ENCODE measurements at places on chromosomes 7 and 10.

- no peak for ATAC-seq
Measured at GRCh38 chr10:72539137-72539536, 86.7 kb downstream of the MICU1 start.

GRCh38 chr10:84848967-84849366 lies 520.6 kb downstream of the CCSER2 start:
- no peak for ATAC-seq

DNA sequence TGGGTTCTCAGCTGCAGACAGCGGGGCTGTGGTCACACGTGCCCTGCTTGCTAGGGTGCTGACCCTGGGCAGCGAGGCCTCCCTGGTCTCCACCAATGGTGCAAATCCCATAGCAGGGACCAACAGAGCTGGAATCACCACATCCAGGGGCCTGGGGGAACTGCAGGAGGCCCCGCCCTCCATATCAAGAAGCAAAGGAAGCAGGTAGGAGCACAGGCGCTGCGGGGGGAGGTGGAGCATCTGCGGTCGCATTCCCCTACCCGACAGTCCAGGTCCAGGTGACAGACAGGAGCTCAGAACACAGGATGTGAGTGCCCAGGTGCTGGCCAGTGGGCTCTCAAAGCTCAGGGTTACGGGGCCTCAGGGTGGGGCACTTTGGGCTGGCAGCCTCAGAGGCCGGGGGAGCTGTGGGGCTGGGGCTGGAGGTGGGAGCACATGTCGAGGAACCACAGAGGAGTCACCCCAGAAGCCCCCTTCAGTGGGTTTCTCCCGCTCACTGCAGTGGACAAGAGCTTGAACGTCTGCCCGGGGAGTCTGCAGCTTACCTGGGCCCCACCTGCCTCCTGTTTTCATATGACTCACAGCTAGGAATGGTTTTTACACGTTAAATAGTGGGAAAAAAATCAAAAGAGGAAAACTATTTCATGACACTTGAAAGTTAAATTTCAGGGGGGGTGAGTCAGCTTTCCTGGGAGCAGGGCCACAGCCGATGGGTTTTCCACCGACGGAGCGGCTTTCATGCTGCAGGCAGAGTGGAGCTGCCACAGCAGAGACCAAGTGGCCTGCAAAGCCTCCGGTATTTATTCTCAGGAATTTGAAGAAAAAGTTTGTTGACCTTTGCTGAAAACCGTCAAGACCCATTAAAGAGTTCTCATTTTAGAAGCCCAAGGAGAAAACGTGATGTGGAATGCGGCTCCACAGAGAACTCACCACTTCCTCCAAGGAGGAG lies 148.7 kb upstream of the PPP2R2D start:
- no peak for ATAC-seq

- ATAC-seq: no peak
Measured at GRCh38 chr7:102284399-102284798, 2.3 kb upstream of the SH2B2 start.

DNA sequence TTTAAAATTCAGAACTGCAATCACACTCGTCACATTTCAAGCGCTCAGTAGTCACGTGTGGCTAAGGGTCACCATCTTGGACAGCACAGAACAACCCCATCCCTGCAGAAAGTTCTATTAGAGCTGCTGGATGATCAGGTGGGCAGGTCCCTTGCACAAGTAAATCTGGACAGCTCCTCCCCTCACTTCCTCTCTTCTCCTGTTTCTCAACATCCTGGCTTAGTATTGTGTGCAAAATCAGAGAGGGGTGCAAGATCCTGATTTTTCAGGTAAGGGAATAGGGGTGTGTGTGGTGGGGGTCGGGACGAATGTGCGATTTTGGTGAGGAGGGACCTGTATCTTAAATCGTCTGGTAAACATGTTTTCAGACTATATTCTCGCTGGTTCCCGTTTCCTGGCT lies at the start of gene GIMAP4:
TSS of gene GIMAP4 (plus strand) at position 222 of the 400 bp plus-strand sequence. CDS start 2,512 bp downstream, outside the sequence.
- peak; percentile 36 for ATAC-seq

DNA sequence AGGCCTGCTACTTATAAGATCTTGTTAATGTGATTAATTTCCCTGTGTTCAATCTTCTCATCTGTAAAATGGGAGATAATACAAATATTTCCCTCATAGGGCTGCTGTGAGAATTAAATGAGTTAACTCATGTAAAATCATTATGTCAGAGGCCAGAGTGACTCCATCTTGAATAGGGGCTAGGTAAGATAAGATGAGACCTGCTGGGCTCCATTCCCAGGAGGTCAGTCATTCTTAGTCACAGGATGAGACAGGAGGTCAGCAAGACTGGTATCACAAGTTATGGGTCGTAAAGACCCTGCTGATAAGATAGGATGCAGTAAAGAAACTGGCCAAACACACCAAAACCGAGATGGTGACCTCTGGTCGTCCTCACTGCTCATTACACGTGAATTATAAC lies 200.7 kb downstream of the CYP26A1 start:
- ATAC-seq: no peak

DNA sequence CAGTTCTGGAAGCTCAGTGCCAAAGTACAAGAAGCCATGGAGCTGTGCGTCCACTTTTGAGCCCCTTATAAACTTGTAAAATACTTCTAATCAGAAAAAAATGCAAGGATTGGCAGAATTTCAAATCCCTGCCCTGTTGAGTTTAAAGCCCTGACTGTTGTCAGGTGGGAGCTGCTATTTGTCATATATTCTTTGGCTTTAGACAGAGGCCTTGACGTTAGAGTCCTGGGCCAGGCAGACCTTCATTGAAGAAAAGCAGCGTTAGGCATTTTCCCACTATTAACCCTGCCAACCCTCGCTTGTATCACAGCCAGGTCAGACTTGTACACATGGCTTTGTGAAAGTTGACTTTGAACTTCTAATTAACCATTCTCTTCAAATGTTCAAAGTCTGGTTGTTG lies 155.4 kb downstream of the TWIST1 start:
- ATAC-seq: no peak

- no peak for ATAC-seq
Measured at GRCh38 chr7:151320263-151320845, 21.3 kb upstream of the NUB1 start.

DNA sequence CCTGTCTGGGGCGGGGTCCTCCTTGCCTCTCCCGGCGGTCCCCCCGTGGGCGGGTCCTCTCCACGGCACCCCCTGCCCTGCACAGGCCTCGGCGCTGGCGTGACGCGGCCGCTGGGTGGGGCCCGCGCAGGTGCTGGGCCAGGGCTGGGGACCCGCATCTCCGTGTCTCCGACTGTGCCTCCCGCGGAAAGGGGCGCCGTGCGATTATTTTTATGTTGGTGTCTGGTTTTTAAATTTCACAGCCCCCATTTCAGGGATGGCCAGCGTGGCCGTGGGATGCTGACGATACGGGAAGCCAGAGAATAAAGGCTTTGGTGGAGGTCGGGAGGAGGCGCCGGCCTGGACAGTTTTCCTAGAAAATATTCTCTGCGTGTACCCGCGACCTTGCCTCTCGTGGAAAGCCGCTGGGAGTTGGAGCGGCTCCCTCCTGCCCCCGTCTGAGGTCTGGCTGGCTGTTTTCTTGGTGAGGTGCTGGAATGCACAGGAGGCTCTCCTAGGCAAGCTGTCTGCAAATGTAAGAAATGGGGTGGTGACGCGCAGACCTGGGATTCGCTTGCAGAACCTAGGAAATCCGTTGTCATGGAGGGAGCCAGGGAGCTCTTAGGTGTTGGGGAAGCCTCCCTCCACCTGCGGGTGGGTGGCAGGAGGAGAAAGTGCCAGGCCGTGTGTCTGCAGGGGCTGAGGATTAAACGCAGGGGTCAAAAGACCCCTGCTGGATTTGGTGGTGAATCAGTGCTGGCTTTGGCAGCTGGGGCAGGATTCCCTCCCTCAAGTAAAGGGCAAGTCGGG lies 28.7 kb upstream of the JAKMIP3 start:
- peak; percentile 45 for ATAC-seq

DNA sequence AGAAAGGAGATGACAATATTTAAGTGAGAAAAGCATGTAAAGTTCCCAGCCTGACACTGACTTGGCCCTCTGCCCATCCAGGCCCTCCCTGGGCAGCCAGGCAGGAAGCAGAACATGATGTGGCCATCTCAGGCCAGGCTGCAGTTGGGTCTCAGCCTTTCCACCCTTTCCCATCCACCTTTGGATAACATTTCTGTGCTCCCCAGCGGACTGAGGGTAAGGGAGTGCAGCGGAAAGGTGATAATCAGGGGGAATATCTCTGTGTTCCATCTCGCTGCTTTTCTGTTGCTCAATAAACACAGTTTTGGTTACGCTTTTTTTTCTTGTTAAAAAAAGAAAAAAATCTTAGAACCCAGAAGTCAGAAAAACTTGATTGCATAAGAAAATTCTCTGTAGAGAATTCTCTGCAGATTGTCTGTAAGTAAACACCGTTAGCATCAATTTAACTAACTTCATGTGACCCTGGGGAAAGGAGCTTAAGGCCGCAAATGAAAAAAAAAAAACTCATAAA lies 37.2 kb upstream of the TARP start:
- ATAC-seq: no peak

- no peak for ATAC-seq
Measured at GRCh38 chr7:127876393-127876792, 154.8 kb downstream of the LRRC4 start.
